ENCODE measurements at places on chromosomes 12 and 14.

- no peak for DNase-seq
Observed at GRCh38 chr14:72753879-72754400, 140.0 kb downstream of the DPF3 start.

GRCh38 chr12:42128327-42128726 is 16.3 kb downstream of the GXYLT1 start:
- no peak for DNase-seq

DNA sequence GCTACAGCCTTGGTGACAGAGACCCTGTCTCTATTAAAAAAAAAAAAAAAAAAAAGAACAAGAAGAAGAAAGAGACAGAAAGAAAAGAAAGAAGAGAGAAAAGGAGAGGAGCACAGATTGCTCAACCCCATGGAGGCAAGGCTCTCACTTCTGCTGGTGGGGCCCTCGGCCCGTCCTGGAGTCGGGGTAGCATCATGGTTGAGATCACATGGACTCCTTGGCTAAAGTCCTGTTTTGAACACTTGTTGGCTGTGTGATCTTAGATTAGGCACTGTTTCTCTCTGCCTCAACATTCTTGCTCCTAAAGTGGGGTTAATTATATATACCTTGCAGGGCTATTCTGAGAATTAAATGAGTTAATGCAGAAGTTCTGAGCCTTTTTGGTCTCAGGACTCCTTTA is 207.7 kb downstream of the CACNA1C start:
- DNase-seq: no peak

- DNase-seq: no peak
Observed at GRCh38 chr12:116382686-116383530, 105.4 kb upstream of the MED13L start.

DNA sequence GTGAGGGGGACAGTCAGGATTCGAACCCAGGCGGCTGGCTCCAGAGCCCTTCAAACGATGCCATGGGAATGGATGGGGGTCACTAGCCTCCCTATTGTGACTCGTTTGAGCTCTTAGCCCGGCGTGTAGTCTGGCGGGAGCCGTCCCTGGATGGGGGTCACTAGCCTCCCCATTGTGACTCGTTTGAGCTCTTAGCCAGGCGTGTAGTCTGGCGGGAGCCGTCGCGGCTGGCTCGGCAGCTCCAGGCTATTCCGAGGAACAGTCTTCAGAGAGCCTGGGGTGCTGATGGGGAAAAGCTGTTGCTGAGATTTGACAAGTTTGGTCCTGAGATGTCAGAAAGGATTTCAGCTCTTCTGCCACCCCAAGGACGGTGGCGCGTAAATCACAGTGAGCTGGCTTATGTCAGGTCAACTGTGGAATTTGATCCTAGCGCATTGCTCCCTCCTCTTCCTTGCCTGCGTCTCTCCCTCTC is 58.3 kb downstream of the CALM1 start:
- DNase-seq: peak; percentile 6
